Activated T-cell treated with anti-CD3 and anti-CD28 coated beads, Interleukin-2, amount 50 U/mL, for 72 hours (primary cell): ENCODE measurements at places on chromosomes 11 and 22. TPM values are rescaled to one million over a fixed set of nuclear protein-coding genes. Genes with fewer than 3 reads are reported as not detected.

The NEFH gene
- 1.6 TPM for total RNA-seq

The BCL2L13 gene
- total RNA-seq: 46.9 TPM

The DEPDC5 gene
- total RNA-seq: 34.1 TPM

The ASPHD2 gene
- total RNA-seq: 14.6 TPM

The VPREB1 gene
- total RNA-seq: not detected
